ENCODE measurements at places on chromosomes 4 and X.

DNA sequence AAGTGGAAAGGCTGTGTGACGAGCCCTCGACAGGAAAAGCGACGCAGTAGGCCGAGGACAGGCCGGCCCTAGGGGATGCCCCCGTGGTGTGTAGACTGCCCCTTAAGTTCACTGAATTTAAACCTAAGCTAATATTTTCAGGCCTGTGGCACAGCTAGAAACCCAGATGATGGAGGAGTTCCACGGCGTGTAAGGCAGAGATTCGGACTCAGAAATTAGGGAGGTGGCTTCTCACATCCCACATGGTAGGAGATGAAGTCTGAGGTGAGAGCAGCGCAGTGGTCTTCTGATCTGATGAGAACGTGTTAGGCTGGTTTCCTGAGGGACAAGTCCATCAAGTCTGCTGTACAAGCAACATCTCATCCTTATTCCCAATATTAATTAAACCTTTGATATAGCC lies 7.8 kb downstream of the LRP2BP start:
- DNase-seq = no peak

GRCh38 chr4:19382993-19383756 lies 868.5 kb upstream of the SLIT2 start:
- peak; percentile 44 for DNase-seq

DNA sequence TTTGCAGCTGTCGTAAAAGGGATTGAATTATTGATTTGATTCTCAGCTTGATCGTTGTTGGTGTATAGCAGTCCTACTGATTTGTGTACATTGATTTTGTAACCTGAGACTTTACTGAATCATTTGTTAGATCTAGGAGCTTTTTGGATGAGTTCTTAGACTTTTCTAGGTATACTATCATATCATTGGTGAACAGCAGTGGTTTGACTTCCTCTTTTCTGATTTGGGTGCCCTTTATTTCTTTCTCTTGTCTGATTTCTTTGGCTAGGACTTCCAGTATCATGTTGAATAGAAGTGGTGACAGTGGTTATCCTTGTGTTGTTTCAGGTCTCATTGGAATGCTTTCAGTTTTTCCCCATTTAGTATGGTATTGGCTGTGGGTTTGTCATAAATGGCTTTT lies 8.4 kb downstream of the APOOL start:
- no peak for DNase-seq

GRCh38 chr4:124961138-124961750 lies 248.7 kb upstream of the ANKRD50 start:
- DNase-seq = no peak

- DNase-seq = no peak
These were observed 60.3 kb downstream of the ARSJ start for GRCh38 chr4:113919145-113919544.

GRCh38 chrX:18769812-18770573 lies 62.5 kb downstream of the PPEF1 start:
- no peak for DNase-seq

- no peak for DNase-seq
These were observed 23.2 kb downstream of the RWDD4 start for GRCh38 chr4:183635741-183636140.

GRCh38 chrX:154529206-154529612 lies 13.2 kb upstream of the FAM3A start:
- DNase-seq = no peak

DNA sequence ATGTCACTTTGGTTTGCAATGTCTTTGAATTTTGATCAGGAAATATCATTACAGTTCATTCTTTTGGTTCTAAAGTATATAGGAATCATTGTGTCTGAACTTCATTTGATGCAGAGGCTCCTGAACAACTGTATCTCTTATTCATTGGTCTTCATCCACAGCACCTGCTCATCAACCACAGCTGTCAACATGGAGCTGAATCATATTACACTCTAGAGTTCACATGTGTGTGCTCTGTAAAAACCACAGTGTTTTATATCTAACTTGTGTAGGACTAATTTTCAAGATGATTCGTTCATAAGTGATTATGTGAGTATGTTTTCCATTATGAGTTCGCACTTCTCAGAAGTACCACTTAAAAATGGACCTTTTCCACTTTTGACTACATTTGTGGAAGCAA lies 643.3 kb upstream of the FAM241A start:
- DNase-seq = no peak

DNA sequence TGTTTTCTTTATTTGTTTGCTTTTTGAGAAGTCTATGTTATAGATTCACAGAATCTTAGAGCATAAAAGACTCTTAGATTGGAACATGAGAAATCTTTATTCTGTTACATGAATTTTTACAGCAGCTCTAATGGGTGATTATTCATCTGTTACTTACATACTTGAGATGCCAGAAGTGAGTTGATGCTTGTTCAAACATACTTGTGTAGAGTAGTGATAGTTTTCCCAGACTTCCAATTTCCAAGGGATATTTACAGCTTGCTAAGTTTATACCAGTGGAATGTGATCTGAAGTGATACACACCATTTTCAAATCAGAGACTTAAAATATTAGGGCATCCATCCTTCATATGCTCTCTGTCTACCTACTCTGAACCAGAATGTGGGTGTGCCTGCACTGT lies 252.9 kb upstream of the SMIM31 start:
- DNase-seq = no peak

GRCh38 chr4:37995981-37996775 lies 36.0 kb downstream of the PTTG2 start:
- no peak for DNase-seq

GRCh38 chr4:127097061-127097460 lies 535.7 kb upstream of the INTU start:
- no peak for DNase-seq

DNA sequence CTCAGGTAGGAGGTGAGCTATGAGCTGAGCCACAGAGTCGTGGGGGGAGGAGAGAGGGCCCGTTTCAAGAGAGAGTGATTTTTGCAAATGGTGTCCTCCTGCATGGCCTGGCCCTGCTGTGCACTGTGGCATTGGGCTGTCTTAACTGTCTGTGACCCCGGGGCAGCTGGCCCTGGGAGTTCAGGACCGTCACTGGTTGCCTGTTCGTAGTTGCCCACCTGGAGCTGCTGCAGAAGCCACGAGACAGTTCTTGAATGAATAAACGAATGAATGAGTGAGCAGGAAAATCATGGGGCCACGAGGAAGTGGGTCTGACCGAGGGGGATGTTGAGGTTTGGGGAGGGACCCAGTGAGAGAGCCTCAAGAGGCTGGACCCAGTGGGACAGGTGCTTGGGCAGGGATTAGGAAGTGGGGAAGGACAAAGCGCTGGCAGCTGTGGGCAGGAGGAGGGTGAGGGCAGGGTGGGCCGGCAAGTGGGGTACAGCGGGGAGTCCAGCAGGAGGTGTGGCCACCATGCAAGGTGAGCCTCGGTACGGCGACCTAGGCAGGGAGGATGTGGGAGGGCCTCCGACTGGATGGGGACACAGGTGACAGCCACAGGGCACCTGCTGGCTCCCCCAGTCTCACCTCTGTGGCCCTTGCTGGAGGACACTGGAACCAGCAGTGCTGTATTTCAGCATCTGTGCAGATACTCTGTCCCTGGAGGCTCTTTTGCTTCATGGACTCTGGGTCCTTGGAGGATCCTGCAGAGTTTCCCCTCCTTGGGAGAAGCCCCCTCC lies 10.2 kb downstream of the RGS12 start:
- DNase-seq = no peak

DNA sequence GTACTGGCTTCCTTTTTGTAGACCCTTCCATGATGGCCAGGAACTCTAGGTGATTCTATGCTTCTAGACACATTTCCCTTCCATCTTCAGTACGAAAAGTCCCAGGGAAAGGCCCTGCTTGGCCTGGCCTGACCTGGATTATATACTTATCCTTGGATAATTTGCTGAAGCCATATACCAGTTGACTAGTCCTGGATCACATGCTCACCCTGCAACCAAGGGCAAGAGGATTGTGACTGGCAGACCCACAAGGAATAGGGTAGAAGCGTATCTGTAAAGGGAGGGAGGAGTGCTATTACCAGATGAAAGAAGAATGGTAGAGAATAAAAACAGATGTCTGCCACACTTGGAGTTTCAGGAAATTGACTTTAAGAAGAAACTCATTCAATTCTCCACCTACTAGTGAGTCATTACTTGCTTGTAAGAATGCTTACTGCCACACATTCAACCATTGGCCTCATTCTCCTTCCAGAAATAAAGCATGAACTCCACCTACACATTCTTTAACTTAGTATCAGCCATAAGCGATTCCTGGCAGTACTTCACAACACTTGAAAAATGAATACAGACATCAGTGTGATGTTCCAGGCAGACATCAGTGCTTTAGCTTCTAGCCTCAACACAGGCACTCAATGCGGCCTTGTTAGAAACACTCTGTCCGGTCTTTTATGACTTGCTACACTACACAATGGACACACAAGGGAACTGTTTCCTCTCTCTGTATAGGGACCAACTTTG lies 141.8 kb downstream of the CBR4 start:
- DNase-seq = no peak

- DNase-seq = no peak
These were observed 44.0 kb downstream of the TMEM144 start for GRCh38 chr4:158254292-158254691.

DNA sequence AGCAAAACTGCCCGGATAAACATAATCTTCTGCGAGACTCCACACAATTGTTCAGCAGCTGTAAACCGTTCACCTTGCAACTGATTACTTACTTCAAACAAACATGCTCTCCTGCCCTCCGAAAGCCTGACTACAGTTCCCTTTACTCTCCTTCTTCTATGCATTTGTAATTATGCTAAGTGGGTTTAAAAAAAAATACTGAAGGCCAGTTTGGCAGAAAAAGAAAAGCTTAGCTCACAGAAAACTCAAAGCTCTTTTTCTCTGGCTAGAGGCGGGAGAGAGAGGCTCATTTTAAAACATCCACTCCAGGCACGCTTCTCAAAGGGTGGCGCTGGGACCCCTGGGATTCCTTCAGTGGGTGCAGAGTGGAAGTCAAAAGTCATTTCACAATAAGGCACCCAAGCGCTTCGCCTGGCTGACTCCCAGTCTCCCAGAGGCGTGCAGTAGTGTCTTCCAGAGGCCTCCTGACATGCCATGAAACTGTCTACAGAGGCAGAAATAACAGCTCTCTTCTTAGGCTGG lies 1.9 kb downstream of the DHRSX start:
- no peak for DNase-seq

GRCh38 chrX:138745196-138745595 lies 33.7 kb upstream of the FGF13 start:
- DNase-seq = no peak

GRCh38 chrX:1165535-1166196 lies 46.8 kb downstream of the CRLF2 start:
- DNase-seq = no peak

GRCh38 chr4:125489952-125490690 lies 175.4 kb downstream of the FAT4 start:
- no peak for DNase-seq

GRCh38 chr4:83692028-83692427 lies 156.1 kb downstream of the GPAT3 start:
- no peak for DNase-seq

DNA sequence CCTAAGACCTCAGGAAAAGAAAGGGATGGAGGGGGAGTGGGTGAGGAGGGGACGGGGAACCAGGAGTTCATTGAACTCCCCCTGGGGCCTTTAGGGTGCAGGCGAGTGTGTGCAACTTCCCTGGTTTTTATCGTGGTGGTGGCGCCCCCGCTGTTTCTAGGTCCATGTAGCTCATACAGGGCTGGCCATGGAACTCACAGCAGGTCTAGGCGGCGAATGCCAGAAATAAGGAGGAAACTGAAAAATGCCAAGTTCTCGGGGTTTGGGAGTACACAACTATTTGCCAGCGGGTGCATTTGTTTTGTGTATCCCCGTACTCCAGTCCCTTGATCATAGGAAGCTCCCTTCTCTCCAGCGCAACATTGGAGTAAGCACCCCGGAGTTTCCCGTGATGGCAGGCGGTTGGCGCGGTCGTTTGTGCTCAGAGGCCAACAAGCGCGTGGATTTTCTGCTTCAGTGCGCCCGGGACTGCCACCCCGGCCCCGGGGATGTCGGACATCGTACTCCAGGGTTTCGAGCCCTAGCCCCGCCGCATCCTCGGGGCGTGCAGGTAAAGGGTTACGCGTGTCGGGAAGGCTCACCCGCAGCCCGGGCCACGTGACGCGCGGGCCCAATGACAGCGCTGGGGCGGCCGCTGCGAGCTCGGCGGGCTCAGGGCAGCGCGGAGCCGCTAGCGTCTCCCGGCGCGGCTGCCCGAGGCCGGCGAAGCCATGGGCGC lies 208.9 kb downstream of the NWD2 start:
- no peak for DNase-seq

DNA sequence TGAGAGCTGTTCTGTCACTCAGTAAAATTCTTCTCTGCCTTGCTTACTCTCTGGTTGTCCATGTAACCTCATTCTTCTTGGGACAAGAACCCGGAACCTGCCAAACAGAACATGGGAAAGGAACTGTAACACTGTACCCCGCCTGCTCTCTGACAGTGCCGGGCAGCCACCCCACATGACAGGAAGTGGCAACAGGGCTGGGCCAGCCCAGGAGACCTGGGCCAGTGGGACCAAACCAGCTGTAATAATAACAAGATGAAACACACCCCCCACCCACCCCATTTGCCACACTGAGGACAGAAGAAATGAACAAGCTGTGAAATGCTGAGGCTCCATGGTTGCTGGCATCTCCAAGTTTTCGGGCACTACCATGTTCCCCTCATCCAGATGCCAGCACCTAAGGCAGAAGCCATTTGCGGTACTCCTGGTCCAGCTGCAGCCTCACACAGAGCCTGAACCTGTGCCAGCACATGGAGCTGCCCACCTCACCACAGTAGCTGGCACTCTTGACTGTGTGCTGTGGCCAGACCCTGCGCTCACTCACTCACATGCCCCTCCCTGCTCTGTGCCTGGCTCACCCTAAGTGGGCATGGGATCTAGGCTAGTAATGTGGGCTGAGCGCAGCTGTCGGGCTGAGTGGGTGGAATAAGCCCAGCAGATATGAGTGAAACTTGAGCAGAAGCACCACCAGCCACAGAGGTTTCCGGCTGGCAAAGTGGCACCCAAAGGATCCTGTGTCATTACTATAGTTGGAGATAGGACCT lies 126.2 kb upstream of the UGT8 start:
- DNase-seq = no peak

DNA sequence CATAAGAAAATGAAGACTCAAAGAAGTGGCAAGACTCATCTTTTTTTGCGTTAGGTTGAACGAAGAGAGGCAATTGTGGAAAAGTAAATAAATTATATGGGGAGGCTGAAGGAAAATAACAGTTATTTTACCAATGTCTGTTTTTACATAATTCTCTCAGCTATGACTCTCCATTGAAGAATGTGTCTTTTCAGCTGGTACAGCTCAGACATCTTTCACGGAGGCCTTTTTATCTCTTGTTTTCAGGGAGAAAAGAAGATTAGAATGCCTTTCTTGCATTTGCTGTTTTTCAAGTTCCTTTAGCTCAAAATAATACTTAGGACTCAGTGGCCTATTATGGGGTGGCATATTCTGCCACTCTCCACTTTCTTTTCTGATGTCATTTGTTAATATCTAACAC lies 153.0 kb downstream of the ADAM29 start:
- DNase-seq = no peak

- DNase-seq = no peak
These were observed 13.2 kb downstream of the DDX3X start for GRCh38 chrX:41347186-41347585.

DNA sequence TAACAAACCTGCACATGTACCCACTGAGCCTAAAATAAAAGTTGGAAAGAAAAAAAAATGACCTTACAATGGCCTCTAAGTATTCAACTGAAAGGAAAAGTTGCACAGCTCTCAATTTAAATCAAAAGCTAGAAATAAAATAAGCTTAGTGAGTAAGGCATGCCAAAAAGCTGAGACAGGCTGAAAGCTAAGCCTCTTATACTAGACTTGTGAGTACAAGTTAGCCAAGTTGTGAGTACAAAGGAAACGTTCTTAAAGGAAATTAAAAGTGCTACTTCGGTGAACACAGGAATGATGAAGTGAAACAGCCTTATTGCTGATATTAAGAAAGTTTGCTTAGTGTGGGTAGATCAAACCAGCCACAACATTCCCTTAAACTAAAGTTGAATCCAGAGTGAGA lies 707.9 kb upstream of the PITX2 start:
- DNase-seq = no peak
